Heart left ventricle (tissue), 16 donors: ENCODE measurements at places on chromosomes 4 and X.

- DNase-seq, result no peak
These were observed 95.4 kb upstream of the USP38 start for GRCh38 chr4:143089291-143089690.

- DNase-seq, result no peak
These were observed 641.4 kb downstream of the ZNF674 start for GRCh38 chrX:45903781-45904201.

GRCh38 chr4:169730564-169730963, 27.2 kb downstream of the HPF1 start:
- no peak for DNase-seq

DNA sequence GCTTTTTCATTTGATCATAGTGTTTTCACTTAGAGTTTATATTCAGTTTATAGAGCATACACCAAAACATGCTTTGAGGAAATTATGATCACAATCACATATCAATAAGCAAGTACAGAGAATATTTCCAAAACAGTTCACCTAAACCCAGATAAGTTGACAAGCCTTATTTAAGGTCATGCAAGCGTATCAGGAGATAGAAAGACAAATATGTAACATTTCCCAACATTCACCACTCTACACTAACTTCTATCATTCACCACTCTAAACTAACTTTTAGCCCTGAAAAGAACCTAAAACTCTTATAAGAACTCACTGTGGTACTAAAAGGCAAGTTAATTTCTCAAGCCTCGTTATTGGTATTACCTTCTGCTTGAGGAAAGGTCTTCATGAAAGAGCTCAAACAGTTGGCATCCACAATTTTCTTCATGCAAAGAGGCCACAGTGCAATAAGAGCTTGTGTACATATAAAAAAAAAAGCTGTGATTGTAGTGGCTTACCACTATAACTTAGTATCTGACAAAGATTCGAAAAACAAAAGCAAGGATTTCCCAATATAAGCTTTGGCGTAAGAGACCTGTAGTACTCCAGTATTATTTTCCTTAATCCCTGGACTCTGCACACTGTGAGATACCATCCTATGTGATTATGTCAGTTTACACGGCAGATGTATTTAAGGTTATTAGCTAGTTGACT, 903.3 kb downstream of the STIM2 start:
- no peak for DNase-seq

DNA sequence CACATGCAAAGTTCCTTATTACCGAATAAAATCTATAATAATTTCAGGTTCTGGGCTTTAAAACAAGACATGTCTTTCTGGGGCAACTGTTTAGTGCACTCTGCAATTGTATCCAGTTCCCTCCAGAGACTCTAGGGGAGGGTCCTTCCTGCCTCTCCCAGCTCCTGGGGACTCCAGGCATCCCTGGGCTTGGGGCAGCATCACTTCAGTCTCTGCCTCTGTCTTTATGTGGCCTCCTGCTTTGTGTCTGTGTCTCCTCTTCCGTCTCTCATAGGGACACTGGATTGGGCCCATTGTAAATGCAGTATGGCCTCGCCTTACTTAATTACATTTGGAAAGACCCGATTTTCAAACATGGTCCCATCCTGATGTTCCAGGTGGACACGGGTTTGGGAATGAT, 10.9 kb upstream of the ASMTL start:
- no peak for DNase-seq

- DNase-seq, result no peak
These were observed 64.7 kb upstream of the TNIP3 start for GRCh38 chr4:121228848-121229247.

GRCh38 chr4:53713296-53713695, 122.0 kb upstream of the LNX1 start:
- DNase-seq, result no peak

DNA sequence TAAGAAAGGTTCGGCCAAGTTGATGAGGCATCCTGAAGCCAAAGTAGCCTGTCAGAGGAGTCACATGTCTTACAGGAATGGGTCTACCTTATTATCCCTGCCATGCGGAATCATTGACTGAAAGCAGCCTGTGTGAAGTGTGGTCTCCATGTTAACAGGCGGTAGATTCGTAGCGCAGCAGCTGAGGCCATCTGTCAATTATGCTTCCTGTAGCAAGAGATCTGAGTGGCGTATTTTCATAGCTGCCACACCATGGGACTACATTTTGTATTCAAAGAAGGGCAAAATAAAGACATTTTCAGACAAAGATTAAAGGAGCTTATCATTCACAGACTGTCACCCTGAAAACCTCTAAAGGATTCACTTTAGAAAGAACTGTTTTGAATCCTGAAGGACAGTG, 11.2 kb upstream of the MED14 start:
- DNase-seq, result no peak

DNA sequence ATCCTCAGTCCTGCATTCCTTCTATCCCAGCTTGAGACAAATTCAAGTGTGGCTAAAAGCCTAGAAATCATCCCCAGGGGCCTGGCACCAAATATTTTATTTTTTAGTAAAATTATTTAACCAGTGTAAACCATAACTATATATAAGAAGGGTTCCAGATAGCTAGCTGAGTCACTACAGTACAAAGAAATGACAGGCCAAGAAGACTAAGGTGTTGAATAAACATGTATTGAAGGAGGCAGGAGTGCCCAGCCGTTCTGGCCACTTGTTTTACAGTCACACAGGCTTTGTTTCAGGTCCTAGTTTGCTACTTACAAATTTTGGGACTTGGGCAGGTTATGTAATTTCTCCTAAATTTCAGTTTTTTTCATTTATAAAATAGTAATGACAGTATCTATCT, 225.9 kb upstream of the PITX2 start:
- DNase-seq, result no peak

DNA sequence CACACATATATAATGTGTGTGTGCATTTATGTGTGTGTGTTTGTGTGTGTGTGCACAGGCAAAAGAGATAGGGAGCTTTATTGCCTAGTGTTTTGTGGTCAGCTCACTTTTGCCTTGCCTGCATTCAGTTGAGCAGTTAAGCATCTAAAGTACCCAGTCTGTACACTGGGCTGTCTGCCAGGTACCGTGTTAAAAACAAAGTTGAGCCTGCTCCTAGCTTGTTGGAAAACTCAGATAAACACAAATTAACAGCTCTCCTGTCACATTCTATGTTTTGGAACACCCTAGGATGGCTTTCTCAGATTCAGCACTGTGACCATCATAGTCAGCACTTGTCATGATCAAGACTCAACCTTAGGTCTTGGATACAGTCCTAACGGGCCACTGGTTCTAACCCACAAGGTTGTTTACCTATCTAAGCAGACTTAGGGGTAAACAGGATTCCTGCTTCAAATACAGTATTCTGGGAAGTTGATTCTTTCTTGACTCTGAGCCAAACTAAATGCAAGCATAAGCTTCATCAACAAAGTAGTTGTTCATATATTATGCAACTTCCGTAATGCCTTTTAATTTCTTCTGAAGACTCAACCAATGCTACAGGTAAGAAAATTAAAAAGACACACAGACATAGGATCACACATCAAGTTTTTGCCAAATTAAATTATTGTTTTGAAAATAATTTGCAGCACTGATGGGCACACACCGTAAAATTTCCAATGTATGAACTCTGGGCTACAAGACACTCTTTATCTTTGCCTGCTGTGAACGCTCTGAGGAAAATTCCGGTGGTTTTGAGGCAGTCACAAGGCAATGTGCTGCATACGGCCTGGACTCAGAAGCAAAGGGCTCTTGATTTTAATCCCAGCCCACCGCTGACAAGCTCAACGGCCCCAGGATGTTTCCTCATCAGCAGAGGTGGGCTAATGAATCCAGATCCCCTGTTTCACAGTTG, 11.3 kb upstream of the CD99 start:
- DNase-seq, result no peak
